Suprapubic skin (tissue), 4 donors: ENCODE measurements at places on chromosomes 2 and 18.

- DNase-seq: no peak
Measured at GRCh38 chr2:174580951-174581350, 16.7 kb downstream of the WIPF1 start.

DNA sequence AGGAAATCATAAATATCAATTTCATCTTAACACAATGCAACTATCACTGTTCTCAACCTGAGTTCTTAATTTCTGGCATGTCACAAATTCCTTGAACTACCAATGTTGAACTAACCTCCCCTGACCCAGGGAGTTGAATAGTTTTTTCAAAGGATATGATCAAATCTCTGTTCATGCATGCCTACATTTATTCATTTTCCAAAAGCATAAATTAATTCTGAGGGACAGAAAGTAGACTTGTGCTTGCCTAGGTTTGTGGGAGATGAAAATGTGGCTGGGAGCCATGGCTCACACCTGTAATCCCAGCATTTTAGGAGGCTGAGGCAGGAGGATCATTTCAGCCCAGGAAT is 175.7 kb downstream of the TGIF1 start:
- no peak for DNase-seq

GRCh38 chr2:209049608-209050007 is 374.2 kb upstream of the MAP2 start:
- DNase-seq: no peak

DNA sequence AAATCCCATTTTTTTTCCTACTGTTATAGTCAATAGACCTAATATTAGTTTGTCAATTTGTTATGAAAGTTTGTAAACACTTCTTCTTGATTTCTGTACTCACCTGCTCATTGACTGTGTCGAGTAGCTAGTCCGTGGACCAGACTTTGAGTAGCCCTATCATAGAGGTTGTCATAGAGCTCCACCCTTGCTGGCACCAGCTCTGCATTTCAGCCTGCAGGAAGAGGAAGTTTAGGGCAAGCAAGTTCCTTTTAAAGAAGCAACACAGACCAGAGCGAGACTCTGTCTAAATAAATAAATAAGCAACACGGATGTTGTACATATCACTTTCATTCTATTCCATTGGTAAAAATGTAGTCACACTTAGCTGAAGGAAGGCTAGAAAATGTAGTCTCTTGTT is 74.0 kb downstream of the MCFD2 start:
- DNase-seq: no peak

GRCh38 chr2:197674591-197674990 is 796 bp downstream of the RFTN2 start:
- DNase-seq: no peak

DNA sequence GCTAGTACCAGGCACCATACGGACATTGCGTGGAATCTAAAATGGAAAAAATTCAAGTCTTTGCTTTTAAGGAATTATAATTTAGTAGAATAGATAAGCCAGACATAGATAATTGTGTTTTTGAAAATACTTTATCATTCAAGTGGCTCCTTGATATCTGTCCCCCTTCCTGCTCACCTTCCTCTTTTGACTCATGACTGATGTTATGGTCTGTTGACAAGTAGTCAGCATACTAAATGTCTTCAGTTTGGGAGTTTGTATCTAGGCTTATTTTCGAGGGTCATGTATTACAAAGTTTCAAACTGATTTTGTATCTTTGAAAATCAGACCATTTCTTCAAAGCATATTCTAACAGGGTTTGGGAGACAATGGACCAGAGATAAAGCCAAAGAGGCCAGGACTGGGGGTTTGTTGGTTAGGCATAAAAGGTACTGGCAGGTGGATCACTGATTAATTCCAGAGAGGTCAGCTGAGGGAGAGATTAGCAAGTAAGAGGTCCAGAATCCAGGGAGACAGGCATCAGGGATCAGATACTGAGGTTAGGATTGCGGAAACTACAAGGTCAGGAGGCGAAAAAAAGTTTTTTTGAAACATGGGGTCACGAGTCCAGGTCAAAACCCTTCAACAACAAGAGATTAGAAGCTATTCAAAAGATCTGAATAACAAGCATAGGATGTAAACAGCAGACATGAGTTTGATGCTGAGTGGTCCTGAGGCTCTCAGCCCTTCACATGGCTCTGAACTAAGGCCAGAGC is 31.5 kb upstream of the KLHL14 start:
- DNase-seq: no peak

- no peak for DNase-seq
Measured at GRCh38 chr2:61371027-61371426, 99.9 kb downstream of the USP34 start.

GRCh38 chr18:44841752-44842587 is 161.3 kb downstream of the SETBP1 start:
- DNase-seq: no peak

DNA sequence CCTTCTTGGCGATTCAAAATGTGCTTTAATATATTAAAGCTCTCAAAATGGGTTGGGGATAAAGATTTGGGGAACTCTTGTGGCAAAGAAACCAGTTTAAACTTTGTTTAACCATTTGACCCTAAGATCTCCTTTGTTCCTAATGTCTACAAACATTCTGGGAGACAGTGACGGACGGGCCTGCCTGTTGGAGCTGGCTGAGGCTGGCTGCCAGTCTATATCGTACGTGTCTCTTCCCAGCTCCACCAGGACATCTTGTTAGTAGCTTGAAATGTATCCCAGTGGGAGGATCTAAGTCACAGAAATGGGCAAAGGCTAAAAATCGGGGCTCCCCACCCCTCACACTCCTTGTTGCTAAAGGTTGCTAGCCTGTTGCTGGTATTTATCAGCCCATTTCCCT is 30.7 kb downstream of the ZNF532 start:
- DNase-seq: no peak

DNA sequence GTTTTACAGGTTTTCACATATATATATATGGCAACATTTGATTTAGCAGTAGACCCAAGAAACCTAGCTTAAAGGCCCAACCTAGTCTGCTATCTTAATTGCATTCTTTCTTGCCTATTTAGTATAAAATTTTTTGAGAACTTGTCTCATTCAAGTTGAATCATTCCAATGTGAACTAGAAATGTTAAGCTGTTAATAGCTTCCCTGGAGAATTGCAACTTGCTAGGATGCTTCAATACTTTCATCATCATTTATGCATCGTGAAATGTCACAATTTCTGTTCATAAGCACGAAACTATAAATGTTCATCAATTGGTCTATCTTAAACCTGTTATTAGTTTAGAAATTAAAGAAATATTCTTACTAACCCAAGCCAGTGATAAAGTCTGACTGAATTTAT is 217.6 kb downstream of the BABAM2 start:
- no peak for DNase-seq

- DNase-seq: no peak
Measured at GRCh38 chr2:45822272-45822630, 170.8 kb downstream of the PRKCE start.

- no peak for DNase-seq
Measured at GRCh38 chr2:201006704-201007103, 43.2 kb upstream of the ORC2 start.
